AG04449 (cell line): ENCODE measurements at places on chromosomes 6 and 20.

- DNase-seq, result no peak
Observed at GRCh38 chr20:49286689-49287551, 9.1 kb upstream of the ZNFX1 start.

DNA sequence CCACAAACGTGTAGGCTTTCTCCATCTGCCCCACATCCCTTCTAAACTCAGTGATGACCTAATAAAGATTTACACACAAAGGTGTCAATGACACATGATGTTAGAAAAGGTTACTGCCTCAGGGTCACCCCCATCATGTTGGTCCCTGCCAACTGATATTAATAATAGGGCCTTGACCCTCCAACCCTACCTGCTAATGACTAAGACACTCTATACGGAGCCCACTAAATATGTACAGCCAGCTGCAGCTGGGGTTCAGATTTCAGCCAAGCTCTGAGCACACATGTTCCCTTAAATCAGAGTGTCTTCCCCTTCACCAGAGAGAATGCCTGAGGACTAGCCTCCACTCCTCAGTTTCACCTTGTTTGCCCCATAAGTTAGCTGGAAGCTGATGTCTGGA lies 67.4 kb upstream of the SNRPB2 start:
- no peak for DNase-seq

DNA sequence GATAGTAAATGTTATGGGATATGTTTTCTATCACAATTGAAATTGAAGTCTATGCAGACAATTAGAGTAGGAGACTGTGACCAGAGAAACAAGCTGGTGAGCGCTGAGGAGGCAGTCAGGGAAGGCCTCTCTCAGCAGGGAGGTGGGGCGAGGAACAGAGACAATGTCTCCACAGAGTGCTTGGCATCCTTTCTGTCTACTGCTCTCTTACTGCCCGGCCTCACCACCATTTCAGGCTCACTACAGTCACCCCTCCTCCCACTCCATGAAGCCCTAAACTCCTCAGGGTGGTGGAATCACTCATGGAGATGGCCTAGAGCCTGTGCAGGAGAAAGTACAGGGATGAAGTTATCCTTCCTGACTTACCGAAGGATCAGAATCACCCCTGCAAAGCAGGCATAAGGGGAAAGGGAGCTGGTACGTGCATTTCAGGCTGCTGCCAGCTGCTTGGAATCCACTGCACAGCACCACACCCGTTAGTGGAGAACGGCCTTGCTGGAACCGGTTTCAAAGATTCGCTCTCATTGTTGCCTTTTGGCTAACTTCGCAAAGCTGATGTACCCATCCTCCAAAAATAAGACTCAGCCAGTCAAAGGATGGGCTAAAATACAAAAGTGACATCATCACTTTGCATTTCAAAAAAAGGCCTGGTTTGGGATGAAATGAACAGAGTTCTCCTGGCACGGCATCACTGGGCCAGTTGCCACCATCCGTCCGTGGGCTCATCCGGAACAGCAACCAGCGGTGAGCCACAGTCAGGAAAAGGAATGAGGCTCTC lies 67.3 kb downstream of the SLC22A23 start:
- DNase-seq, result no peak

DNA sequence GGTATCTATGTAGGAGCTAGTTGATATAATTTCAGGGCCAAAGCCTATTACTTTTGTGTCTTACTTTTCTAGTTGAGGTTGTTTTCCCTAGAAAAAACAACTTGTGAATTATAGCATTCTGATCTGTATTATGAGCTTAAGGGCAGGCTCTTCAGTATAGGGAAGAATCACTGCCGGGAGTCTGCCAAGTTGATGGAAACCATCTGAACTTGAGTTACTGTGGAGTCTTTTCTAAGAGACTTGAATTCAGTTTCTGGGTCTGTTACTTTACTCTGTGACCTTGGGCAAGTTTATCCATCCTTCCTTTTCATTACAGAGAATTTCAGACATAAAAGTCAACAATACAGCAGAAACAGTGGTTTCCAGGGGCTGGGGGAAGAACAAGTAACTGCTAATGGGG lies 2.1 kb upstream of the CASS4 start:
- no peak for DNase-seq

DNA sequence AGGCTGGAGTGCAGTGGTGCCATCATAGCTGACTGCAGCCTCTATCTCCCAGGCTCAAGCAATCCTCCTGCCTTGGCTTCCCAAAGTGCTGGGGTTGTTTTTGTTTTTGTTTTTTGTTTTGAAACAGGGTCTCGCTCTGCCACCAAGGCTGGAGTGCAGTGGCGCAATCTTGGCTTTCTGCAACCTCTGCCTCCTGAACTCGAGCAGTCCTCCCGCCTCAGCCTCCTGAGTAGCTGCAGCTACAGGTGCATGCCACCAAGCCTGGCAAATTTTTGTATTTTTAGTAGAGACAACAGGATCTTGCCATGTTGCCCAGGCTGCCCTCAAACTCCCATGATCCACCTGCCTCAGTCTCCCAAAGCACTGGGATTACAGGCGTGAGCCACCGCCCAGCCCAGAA lies 4.2 kb downstream of the C6orf132 start:
- no peak for DNase-seq

GRCh38 chr20:63626424-63627128 lies at the start of gene GMEB2:
Gene GMEB2, minus strand, starts transcription at chr20:63627101. Its CDS starts 7,704 bp downstream, at chr20:63619397.
- no peak for DNase-seq

- DNase-seq, result no peak
Observed at GRCh38 chr20:57180954-57181353, 85.5 kb downstream of the BMP7 start.

DNA sequence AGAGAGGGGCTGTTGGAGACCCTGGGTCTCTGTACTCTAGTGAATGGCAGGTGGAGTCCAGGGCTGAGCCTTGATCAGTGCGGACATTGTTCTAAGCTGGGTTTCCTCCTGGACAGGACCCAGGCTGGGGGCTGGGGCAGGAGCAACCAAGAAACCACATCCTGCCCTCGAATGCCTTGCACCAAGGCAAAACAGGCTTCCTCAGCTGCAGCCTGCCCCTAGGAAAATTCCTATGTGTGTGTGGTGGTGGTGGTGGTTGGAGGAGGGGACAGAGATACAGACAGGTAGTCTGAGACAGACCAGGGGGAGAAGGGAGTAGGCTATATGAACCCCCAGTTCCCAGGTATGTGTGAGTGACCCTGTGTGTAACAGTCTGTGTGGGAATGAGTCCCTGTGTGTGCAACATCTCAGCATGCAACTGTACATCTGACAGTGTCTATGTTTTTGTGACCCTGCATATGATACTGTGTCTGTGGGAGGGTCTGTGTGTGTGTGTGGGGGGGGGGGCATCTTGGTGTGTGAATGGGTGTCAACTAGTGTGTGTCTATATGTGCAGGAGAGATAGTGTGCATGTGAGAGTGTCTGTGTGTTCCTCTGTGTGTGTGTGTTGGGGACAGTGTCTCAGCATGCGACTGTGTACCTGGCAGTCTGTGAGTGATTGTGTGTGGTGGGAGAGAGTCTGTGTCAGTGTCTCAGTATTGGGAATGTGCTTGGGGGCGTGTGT lies 3.0 kb downstream of the GLP1R start:
- no peak for DNase-seq

GRCh38 chr20:25191689-25192088 lies 3.8 kb upstream of the ENTPD6 start:
- DNase-seq, result no peak

- no peak for DNase-seq
Observed at GRCh38 chr6:72953971-72954381, 271.3 kb downstream of the KHDC1L start.

GRCh38 chr6:110581679-110582078 lies 105.3 kb upstream of the SLC22A16 start:
- DNase-seq, result no peak

GRCh38 chr6:25122001-25122400 lies 157.2 kb upstream of the CARMIL1 start:
- no peak for DNase-seq

- no peak for DNase-seq
Observed at GRCh38 chr20:2005359-2005758, 11.5 kb upstream of the PDYN start.

DNA sequence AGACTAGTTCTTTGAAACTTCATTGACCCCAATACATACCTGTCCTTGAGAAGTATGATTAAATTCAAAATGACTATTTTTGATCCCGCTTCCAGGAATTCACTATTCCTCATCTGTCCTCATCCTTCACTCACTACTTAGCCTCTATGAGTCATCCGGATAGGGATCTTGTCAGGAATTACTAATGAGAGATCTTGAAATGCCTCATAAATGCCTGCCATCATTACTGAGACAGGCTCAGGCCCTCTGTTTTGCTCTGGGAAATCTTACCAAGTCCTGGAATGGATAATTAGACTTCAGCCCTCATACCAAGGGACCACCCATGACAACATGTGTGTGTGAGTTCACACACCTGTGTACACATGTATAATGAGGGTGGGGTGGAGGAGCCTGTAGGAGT lies 2.8 kb upstream of the CYP24A1 start:
- no peak for DNase-seq

GRCh38 chr6:78484198-78485064 lies 382.9 kb upstream of the IRAK1BP1 start:
- DNase-seq, result no peak

- no peak for DNase-seq
Observed at GRCh38 chr6:158703111-158703836, 53.4 kb downstream of the SYTL3 start.

DNA sequence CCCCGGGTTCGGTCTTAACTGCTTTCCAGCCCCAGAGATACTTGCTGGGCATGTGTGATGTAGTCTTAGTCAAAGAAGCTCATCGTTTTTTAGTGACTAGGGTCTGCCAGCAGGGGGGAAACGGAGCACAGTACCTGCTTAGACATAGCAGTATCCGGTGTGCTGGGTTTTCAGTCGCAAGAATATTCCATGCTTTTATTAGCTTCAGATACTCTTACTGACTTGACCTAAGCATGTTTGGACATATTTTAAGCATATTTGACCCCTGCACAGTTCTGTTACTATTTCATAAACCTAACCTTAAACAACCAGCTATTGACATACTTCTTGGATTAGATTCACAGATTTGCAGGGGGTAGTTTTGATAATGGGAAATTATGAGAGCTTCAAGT lies 3.0 kb downstream of the E2F3 start:
- DNase-seq, result no peak

DNA sequence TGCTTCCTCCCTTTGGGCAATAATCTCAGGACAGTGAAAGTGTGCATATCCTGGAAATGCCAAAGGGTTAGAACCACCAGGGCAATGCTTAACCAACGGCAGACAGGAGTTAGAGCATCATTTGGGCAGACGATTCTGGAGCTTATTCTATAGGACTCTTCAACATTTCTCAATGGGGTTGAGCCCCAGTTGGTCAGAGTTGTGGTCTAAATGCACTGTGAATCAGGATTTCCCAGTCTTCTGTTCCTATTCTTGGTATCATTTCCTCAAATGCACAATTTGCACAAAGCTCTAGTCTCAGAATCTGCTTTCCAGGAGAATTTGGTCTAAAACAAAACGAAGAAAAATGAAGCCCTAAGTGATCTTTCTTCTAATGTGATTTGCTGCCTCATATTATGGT lies 389.6 kb upstream of the JAG1 start:
- no peak for DNase-seq

DNA sequence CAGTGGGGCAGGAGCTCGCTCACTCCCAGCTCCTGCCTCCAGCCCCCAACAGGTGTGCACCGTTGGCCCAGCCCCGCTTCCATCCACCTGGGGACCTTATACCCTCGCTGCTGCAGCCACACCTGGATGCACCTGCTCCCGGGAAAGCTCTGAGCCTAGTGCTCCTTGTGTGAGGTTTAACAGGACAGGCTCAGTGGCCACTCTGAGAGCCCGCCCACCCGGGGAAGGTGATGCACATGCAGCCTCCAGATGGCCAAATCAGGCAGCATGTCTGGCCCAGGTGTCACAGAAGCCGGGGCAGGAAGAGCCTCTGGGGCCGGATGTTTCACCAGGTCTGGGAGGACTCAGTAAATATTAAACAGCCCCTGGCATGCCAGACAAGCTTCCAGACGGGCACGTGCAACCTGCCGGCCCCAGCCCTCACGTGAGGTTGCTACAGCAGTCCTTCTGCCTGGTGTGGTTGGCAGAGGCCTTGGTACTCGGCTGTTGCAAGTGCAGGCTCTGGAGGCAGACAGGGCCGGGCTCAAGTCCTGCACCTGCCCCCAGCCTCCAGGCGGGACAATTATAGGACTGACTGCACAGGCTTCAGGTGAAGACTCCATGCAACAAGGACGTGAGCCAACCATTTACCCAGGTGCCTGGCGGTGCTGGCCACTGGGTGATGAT lies 66.9 kb downstream of the RIPOR3 start:
- DNase-seq, result no peak

- DNase-seq, result no peak
Observed at GRCh38 chr6:170085475-170086401, 205.1 kb downstream of the DLL1 start.

DNA sequence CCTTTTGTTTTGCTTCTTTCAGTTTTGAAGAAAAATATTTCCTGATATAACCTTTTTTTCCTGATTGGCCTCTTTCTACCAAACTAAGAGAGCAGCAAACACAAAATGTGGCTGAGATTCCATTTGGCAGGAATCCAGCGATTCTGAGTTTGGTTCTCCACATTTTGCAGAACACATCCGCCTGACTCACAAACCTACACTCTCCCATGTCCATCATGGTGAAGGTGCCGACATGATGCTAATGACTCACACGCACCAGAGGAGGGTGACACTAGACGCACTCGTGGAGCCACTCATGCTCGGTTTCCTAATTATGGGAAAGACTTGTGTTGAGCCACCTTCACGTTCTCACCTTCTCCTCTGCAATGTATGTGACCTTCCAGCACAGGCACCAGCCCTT lies 45.9 kb upstream of the DUSP22 start:
- no peak for DNase-seq

GRCh38 chr20:43662943-43663655 lies 3.8 kb upstream of the MYBL2 start:
- DNase-seq, result no peak

DNA sequence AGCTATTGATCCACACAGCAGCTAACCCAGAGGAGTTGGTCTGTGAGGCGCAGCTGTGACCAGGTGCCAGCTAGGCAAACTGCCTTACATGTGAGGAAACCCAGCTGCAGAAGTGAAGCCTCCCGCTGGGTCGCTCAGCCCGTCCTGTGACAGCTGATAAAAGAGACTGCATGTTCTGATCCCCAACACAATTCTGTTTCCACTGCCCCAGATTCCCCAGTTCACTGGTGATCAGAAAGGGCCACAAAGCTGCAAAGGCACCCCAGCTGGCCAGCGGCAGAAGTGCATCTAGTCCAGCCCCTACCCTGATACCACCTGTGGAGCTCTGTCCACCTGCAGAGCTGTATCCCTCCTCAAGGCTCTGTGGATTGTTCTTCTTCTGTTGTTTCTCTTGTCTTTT lies 64.5 kb downstream of the CTNNBL1 start:
- no peak for DNase-seq
